ENCODE measurements at places on chromosomes 11 and 22.

DNA sequence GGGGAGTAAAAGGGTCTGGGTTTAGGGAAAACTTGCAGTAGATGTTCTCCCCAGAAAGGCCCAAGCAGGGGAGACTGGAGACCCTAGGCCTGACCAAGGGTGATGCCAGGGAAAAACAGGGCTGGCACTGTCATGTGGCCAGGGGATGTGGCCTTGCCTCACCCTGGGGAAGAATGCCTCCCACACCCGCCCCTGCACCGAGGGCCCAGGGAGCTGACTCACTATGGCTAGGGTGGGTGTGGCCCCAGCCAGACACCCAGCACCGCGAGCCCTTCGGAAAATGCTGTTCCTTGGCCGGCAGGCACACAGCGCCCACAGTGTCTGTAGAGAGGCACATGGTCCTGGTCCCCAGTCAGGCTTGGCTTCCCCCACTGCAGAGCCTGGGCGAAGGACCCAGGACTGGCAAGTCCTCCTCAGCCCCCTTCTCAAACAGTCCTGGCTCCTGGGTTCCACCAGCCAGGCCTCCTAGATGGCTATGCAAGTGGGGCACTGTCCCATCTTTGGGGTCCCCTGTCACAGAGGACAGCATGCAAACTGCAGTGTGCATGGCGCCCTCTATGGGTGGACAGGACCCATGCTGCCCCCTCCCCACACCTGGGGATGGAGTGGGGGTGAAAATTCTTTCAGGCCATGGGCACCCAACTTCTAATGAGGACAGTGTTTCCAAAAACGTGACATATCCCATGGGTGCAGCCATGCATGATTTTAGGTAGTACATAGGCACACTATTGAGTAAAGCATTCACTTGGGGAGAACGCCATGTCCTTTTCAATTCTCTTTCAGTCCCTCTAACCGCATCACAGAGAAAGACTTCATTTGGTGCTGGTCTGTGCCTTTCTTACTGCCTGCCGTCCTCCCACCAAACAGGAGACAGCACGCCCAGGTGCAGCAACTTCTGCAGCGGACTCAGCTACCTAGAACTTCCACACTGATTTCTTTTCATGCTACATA is 15.2 kb downstream of the TMPRSS5 start:
- no peak for DNase-seq

GRCh38 chr11:77091146-77091940 is 11.3 kb upstream of the OMP start:
- no peak for DNase-seq

- DNase-seq, result no peak
Measured at GRCh38 chr11:72639502-72640375, 34.5 kb downstream of the PDE2A start.

DNA sequence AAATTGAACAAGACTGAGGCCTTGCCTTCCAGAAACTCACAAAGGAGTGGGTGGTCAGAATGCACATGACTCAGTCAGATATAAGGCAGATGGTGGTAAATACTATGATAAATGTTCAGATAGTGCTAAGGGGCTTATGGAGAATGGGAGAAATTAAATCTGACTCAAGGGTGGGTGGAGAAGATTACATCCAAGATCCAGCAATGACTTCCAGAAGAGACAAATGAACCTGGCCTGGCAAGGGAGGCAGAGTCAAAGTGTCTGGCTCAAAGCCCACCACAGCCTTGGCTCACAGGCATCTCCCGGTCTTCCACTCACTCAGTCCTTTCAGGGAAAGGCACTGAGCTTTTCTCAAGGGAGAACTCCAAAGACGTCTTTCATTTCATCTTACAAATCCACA is 6.1 kb upstream of the ZBTB16 start:
- no peak for DNase-seq

DNA sequence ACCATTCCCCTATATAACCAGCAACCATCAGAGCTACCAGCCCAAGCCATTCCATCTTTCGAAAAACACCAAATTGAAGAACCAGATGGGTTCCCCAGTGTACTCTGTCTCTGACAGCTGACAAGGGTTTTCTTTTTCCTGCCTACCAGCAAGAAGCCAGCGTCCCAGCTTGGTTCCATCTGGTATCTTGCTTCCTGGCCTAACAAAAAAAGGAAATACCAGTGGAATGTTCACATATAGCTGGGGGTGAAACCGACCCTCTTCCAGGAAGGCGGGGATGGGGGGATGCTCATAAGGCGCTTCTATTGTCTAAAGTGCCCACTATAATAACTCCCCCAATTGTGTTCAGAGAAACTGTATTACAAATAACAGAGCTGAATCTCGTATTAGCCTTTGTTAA is 172.3 kb downstream of the LDLRAD3 start:
- DNase-seq, result no peak

GRCh38 chr11:117738246-117738957 is 58.6 kb downstream of the DSCAML1 start:
- DNase-seq, result no peak

- DNase-seq, result no peak
Measured at GRCh38 chr22:48313175-48313830, 1514.4 kb downstream of the BRD1 start.

DNA sequence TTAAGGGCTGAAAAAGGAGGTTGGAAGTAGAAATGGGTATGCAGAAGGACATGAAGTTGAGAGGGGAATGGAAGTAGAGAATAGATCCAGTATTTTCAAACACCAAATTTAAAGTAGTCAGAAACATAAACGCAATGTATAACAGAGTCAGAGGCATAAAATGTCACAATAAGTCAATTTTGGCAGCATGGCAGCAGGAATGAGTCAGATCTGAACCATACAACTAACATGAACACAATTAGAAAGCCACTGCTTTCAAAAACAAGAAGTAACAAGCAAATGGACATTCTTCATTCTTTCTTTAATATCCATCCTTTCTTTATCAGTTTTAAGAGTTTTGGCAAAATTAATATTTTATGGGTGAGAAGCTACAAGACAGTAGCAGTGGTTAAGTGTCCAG is 2.5 kb downstream of the CHORDC1 start:
- DNase-seq, result no peak

DNA sequence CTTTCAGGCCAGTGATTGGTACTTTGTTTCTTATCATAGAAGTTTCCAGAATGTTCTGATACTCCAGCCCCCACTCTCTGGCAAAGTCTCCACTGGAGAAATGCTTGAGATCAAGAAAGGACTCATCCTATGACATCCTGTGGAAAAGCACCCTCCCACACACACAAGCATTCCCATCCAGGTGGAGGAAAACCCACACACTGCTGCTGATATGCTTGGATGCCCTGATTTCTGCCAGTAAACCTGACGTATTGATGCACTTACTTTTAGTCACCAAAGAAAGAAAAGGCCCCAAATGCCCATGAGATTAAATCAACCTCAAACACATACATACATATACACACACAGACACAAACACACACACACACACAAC is 9.2 kb upstream of the SLC5A12 start:
- DNase-seq, result no peak

GRCh38 chr11:64918017-64918416 is 1.0 kb upstream of the ATG2A start:
- DNase-seq, result no peak

DNA sequence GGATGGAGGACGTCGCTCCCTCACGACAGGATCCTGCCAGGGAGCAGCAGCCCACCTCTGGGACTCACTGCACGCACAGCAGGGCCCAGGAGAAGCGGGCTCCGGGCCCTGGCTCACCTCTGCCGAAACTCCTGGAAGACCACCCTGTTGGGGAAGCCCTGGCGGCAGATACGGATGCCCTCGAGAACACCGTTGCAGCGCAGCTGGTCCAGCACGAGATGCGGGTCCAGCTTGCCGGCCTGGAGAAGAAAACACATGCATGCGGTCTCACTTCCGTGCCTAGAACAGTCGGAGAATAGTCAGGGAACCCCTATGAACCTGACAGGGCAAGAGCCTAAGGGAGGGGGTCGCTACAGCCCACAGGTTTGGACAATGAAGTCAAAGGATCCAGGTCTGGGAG is 52.9 kb downstream of the APOL1 start:
- no peak for DNase-seq

DNA sequence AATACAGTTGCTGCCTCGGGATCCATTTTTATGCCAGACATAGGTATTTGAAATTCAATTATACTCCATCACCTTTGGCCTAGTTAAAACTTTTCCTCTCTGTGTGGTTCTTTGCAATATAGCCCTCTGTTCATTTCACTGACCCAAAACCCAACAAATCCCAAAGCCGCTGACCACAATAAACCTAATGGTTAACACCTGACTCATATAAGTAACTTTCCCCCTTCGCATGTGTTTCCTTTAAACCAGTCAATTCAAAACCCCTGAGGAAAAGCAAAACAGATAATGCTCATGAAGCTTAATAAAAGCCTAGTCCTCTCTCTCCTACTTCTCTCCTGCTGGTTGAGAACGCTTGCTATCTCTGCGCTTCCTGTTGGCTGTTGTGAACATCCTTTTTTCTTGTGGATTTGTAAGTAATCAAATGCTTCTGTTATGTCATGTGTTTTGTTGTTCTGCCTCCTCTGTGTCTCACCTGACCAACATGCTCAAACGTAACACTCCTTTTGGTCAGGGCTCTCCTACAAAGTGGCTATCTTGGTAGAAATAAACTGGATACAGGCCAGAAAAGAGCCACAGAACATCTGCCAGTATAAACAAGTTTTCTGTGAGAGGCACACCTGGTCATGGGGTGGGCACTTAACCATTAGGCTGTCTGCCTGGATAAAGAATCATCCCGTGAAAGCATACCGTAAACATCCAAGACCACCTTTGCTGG is 652.6 kb downstream of the METTL15 start:
- no peak for DNase-seq

GRCh38 chr11:29751618-29752017 is 265.2 kb downstream of the KCNA4 start:
- no peak for DNase-seq

GRCh38 chr11:66015454-66015881 is 3.7 kb downstream of the CST6 start:
- DNase-seq, result no peak

DNA sequence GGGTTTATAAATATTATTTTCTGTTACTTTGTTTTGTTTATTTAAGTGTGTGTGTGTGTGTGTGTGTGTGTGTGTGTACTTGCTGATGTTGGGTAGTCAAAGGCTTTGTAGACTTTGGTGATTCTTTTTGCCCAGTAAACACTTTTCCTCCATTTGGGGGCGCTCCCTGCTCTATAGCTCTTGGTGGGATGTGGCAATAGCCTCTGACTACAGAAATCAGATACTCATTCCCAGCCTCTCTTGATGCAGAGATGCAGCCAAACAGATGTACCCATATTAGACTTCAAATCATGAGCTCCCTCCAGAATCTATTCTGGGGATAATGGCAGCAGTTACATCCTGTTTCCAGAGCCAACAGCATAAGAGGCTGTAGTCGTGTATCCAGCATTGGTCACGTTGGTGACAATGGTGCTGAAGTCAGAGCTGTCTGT is 33.4 kb upstream of the APOL5 start:
- DNase-seq, result no peak

DNA sequence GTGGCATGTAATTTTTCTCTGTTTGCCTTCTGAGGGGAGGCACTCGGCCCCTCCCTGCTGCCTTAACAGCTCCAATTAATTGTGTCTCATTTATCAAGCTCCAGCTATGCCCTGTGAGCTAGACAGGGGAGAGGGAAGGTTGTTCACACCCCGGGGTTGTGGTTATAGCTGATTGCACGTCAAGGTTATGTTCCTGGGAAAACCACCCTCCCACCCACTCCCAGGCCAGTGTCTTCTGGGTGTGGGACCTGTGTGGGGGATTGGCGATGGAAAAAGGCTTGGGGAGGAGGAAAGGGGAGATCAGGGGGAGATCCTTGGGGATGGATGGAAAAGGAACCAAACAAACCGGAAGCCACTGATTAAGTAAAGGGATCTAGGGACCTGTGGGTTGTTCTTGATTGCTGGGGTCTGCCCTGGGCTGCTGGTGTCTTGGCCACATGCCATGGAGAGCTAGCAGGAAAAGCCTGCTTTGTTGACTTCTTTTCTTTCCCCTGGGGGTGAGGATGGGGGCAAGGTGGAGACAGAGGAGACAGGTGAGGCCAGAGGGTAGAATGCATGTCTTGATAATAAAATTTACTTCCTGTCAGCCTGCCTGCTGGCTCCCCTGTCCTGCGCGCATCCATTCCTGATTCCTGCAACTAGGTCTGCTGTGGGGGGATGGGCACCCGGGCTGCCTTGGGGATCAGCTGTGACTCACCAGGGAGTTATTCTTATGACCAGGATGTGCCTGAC is 13.5 kb upstream of the SORL1-AS1 start:
- no peak for DNase-seq

GRCh38 chr22:26707581-26707980 is 50.2 kb downstream of the MIAT start:
- no peak for DNase-seq

- DNase-seq, result no peak
Measured at GRCh38 chr11:91792779-91793262, 431.8 kb upstream of the FAT3 start.

DNA sequence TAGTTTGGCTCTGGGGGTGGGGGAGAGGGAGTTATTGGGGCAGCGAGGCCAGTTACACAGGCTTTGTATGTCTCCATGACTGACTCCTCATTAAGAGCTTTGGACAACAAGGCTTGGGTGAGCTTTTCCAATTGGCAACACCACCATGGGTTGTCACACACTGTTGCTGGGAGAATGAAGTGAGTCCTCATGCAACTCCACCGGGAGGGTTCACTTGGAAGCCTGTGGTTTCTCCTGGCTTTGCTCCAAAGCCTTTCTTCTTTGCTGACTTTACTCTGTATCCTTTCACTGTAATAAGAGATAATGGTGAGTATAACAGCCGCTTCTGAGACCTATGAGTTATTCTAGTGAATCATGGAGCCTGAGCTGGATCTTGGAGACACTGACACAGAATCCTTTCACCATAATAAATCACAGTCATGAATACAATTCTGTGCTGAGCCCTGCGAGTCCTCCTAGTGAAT is 24.9 kb downstream of the EIF3F start:
- DNase-seq, result no peak

DNA sequence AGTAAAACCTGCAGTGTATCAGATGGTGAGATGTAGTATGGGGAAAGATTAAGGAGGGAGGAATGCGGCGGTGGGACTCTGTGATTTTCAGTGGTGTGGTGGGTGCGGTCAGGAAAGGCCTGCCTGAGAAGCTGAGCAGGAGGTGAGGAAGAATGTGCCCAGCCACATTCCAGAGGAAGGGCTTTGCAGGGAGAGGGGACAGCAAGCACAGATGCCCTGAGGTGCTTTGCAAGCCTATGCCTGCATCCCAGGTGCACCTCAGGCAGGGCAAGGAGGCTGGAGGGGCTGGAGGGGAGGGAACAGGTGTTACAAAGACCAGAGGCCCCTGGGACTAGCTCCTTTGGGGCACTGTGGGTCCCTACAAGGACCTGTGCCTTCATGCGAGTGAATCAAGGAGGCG is 42.1 kb downstream of the MYO7A start:
- DNase-seq, result no peak

DNA sequence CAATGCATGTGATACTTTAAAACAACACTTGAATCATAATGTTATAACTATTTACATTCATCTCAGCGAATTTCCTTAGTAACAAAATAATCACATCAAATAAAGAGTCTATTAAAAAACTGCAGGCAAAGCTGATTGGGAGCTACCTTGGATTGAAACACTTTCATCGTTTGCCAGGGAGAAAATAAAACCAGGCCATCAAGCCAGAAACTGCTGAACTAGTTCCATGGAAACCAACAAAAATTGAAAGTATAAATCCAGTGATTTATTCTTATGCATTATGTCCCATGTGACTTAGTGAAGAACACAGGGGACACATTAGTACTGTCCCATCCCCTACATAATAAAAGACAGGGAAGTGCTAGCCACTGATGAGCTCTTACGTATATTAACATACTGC is 21.7 kb downstream of the SLC35F2 start:
- DNase-seq, result no peak

Measured in NCI-H1048 (cell line).